SJCRH30 (cell line): ENCODE measurements at places on chromosomes 6 and 20. TPM values are rescaled to one million over a fixed set of nuclear protein-coding genes. Genes with fewer than 3 reads are reported as not detected.

DNA sequence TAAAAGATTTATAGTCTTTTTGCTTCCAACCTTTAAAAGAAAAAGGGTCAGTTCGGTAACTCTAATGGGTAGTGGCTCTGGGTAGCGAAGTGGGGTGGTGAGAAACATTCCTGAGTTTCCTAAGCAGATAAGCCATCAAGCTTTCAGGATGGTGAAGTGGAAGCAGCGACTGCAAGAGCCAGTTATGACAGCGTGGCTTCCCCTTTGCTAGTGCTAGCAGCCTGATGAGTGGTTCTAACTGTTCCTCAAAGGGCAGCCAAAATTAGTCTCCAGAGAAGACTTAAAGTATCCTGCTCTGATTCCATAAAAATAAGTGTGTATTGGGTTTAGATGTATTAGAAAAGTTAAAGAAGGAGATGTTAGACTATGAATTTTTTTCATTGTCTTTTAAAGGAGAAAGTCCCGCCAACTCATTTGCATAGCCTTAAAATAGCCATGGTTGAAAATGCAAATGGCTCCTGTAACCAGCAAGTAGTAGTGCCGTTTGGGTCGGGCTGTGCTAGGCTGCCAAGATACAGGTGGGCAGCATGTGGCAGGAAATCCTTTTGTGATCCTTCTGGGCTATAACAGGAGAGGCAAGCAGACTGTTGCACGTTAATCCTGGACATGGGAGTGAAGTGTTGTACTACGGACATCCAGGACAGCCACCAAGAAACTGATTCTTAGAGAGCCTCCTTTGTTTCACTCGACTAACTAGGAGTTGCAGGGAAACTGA is 18.0 kb downstream of the ELOVL2 start:
- H3K27ac ChIP-seq, result no peak overlapping the region
- no peak overlapping the region for H3K4me3 ChIP-seq
- no peak for DNase-seq
- no peaks in the 10 kb centered on the region for H3K27me3 ChIP-seq

- peaks cover 25% of the 10 kb centered on the region; the same call in 1 of the 2 replicates for H3K27me3 ChIP-seq
- no peak overlapping the region for H3K4me3 ChIP-seq
- no peak overlapping the region for H3K27ac ChIP-seq
- no peaks in the 10 kb centered on the region for H3K4me1 ChIP-seq
- H3K36me3 ChIP-seq, result no peaks in the 10 kb centered on the region
Observed at GRCh38 chr20:64100946-64101688, 6.2 kb downstream of the NPBWR2 start.

DNA sequence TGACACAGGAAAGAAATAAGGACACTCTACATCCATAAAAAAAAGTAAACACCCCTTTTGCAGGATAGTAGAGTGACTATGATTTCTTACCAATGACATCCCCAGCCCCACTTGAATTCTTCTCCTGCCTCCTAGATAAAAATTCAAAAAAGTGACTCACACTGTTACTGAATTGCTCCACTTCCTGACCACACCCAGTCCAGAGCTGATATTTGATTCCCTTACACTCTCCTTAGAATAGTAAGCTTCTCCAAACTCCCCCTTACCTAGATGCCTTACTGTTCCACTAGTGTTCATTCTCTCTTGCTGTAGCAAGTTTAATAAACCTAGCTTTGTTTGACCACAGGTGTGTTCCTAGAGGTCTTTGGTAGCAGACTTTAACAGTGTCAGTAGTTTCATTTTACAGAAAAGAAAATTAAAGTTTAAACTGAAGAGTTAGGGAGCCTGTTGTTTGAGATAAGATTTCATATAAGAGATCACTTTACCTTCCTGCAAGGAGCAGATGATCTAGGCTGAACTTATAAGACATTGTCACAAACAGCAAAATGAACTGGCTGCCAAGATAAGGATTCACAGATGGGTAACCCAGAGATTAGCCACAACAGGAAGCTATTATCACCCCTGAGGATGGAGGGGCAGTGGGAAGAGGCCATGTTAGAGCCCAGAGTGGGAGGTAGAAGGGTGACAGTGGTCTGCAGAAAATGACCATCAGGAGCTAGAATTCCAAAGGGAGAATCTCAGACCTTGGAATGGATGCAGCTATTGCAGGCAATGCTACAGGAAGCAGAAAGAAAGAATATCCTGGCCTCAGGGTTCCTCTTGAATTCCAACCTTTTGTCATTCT is 28.4 kb upstream of the BTN3A2 start:
- no peaks in the 10 kb centered on the region for H3K36me3 ChIP-seq
- H3K4me3 ChIP-seq, result no peak overlapping the region
- no peak overlapping the region for H3K27ac ChIP-seq
- no peaks in the 10 kb centered on the region for H3K27me3 ChIP-seq
- H3K4me1 ChIP-seq, result peaks cover 5% of the 10 kb centered on the region; the same call in 1 of the 2 replicates

DNA sequence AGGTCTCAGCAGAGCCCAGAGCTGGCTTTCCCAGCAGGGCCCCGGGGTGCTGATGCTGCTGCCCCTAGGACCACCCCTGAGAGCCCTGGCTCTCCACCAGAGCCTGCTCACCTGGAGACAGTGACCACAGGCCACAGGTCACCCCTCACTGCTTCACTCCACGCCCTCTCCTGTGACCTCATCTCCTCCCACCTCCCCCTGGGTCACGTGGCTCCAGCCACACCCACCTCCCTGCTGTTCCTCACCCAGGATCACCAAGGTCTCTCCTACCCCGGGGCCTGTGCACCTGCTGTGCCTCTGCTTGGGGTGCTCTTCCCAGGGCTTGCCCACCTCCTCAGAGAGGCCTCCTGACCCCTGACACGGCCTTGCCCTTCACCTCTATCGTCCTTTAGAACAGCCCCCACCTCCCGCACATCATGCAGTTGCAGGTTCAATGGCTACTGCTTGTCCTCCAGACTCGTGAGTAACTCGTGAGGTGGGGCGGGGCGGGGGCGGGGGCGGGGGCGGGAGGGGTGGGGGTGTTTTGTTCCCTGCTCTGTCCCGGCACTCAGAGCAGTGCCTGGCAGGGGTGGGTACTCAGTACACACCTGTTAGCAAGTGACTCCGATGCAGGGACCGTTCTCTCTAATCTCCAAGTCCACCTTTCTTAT is 468.0 kb downstream of the PREX1 start:
- H3K36me3 ChIP-seq, result no peaks in the 10 kb centered on the region
- peaks cover 8% of the 10 kb centered on the region; the same call in 1 of the 2 replicates for H3K4me1 ChIP-seq
- DNase-seq, result no peak
- no peaks in the 10 kb centered on the region for H3K27me3 ChIP-seq

- H3K36me3 ChIP-seq, result peaks cover 12% of the 10 kb centered on the region
- no peak overlapping the region for H3K4me3 ChIP-seq
- no peak overlapping the region for H3K27ac ChIP-seq
- H3K27me3 ChIP-seq, result no peaks in the 10 kb centered on the region
- DNase-seq, result no peak
Observed at GRCh38 chr6:41593839-41594238, 44.4 kb upstream of the MDFI start.

GRCh38 chr6:149364557-149364956 is 35.5 kb upstream of the SUMO4 start:
- no peaks in the 10 kb centered on the region for H3K36me3 ChIP-seq
- no peaks in the 10 kb centered on the region for H3K27me3 ChIP-seq
- no peak for DNase-seq
- H3K4me3 ChIP-seq, result no peak overlapping the region

DNA sequence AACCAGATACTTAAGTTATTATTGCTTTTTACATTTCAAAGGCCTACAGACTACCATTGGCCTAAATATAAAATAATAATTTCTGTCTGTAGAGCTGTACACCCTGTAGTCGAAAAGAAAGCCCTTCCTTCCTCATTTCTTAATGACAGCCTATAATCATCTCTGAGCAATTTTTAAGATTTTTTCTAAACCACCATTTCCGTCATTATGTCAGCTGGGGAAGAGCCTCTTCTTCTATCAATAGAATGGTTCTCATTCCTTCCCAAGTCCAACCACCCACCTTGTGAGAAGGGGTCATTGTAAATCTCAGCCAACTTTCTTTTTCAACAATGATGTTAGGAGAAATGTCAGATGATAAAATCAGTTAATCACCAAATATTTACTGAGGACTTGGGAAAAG is 91.8 kb downstream of the PLEKHG1 start:
- H3K4me3 ChIP-seq, result no peak overlapping the region
- H3K27me3 ChIP-seq, result no peaks in the 10 kb centered on the region
- H3K4me1 ChIP-seq, result no peaks in the 10 kb centered on the region
- no peaks in the 10 kb centered on the region for H3K36me3 ChIP-seq
- DNase-seq, result no peak

DNA sequence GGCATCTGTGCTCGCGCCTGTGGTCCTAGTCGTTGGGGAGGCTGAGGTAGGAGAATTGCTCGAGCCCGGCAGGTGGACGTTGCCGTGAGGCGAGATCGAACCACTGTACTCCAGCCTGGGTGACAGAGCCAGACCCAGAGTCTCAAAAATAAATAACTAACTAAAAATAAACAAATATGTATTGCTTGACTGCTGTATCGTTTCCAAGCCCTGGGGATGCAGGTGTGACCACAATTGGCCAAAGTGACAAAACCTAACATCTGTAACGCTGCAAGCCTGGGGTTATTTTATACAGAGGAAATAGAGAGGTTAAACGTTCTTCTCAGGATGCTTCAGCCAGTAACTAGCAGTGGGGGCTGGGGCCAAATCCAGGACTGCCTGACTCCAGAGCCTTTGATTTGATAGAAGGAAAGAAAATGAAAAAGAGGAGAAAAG is 1.9 kb upstream of the SRSF3 start:
- no peak overlapping the region for H3K27ac ChIP-seq
- peaks cover 2% of the 10 kb centered on the region; the same call in 1 of the 2 replicates for H3K4me1 ChIP-seq
- H3K27me3 ChIP-seq, result no peaks in the 10 kb centered on the region
- peaks cover 24% of the 10 kb centered on the region for H3K36me3 ChIP-seq
- no peak overlapping the region for H3K4me3 ChIP-seq

DNA sequence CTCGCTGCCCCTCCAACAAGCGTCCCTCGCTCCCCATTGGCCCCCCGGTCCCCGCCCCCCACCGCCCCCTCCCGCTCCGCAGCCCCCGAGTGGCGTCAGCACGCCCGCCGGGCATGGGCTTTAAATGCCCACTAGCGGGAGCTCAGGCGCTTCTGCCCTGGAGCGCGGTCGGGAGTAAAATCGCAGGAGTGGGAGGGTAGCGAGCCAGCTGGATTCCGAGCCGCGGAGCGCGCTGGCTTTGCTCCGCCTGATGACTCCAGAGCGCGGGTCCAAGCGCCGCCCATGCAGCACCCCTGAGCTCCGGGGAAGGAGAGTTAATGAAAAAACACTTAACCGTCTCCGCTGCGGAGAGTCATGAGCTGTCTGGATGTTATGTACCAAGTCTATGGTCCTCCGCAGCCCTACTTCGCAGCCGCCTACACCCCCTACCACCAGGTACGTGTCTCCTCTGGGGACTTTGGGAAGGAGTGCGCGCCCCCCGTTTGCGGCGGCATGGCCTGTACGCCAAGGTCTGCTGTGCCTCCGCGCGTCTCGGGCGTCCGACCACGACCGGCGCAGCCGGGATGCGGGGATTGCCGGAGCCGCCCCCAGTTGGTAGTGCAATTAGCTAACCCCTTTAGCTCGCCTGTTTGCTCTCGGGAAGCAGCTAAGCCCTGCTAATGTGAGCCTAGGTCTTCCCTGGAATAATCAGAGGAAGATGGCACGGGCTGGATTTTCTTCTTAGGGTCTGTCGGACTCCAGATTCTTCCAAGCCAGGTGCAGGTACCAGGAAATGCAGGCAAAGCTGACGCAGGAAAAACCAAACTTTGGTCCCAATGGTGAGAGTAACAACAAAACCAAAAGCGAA is at the start of gene VGLL2:
Gene VGLL2 (plus strand): TSS at position 149 of the 847 bp plus-strand sequence. CDS start 206 bp downstream, at position 355.
- peak within 1 kb of the TSS; percentile 38 for H3K27ac ChIP-seq
- no peaks in the 10 kb centered on the region for H3K4me1 ChIP-seq
- peak; percentile 89 for DNase-seq
- no peaks in the 10 kb centered on the region; the same call in 1 of the 2 replicates for H3K36me3 ChIP-seq

DNA sequence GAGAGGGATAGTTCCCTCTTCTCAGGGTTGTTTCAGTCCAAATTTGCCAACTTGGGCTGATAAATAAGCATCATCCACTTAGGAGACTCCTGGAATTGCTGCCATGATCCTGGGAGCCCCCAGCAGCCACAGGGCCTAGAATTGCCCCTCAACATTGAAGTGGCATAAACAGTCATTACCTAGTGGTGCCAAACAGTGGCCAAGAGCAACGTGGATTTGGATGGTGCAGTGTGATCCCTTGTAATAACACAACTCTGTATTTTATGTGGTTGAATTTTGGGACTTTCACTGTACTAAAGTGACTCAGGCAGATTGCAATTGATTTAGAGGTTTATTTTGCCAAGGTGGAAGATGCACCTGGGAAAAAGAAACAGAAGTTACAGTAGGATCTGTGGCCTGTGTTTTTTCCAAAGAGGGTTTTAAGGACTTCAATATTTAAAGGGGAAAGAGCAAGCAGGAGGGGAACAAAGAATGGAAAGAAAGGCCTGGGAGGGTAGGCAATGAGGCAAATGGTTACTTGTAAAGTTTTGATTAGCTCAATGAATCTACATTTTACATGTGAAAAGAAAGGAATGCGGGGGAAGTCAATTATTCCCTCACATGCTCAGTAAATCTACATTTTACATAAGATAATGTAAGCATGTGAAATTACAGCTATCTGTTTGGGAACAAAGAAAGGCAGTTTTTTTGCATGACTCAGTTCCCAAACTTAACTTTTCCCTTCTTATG is 168.0 kb upstream of the NOX3 start:
- H3K27me3 ChIP-seq, result no peaks in the 10 kb centered on the region
- no peaks in the 10 kb centered on the region for H3K4me1 ChIP-seq
- H3K4me3 ChIP-seq, result no peak overlapping the region
- DNase-seq, result no peak

- H3K4me1 ChIP-seq, result no peaks in the 10 kb centered on the region
- no peaks in the 10 kb centered on the region for H3K36me3 ChIP-seq
- H3K27me3 ChIP-seq, result no peaks in the 10 kb centered on the region
- H3K27ac ChIP-seq, result no peak overlapping the region
- no peak overlapping the region for H3K4me3 ChIP-seq
Observed at GRCh38 chr6:13557841-13558240, 16.6 kb upstream of the SIRT5 start.

GRCh38 chr6:157207521-157208076 is 115.7 kb downstream of the TMEM242 start:
- H3K4me1 ChIP-seq, result no peaks in the 10 kb centered on the region
- H3K27ac ChIP-seq, result no peak overlapping the region
- no peak overlapping the region for H3K4me3 ChIP-seq

- no peaks in the 10 kb centered on the region for H3K36me3 ChIP-seq
- H3K4me3 ChIP-seq, result no peak overlapping the region
- peaks cover 6% of the 10 kb centered on the region; the same call in 1 of the 2 replicates for H3K4me1 ChIP-seq
- no peaks in the 10 kb centered on the region for H3K27me3 ChIP-seq
Observed at GRCh38 chr6:45886776-45887175, 128.9 kb downstream of the CLIC5 start.

- no peak for DNase-seq
- H3K4me3 ChIP-seq, result no peak overlapping the region
- no peak overlapping the region for H3K27ac ChIP-seq
- 0 out of 2 replicates have a peak, but pooled peaks cover 2% of the 10 kb centered on the region for H3K4me1 ChIP-seq
Observed at GRCh38 chr20:32664678-32665159, 9.0 kb downstream of the C20orf203 start.

SLC35F1 gene
- total RNA-seq, result 0.79 and 1.2 TPM in 2 replicates

BAG2 gene
- 4.6 and 4.8 TPM in 2 replicates for total RNA-seq

SRMS gene
- total RNA-seq, result not detected in 2 replicates

SPEF1 gene
- 0.08 and 0.16 TPM in 2 replicates for total RNA-seq

GNAS-AS1 gene
- total RNA-seq, result not detected in 2 replicates

BLTP3A gene
- total RNA-seq, result 6.8 and 8.8 TPM in 2 replicates

TP53TG5 gene
- total RNA-seq, result not detected in 2 replicates

MLN gene
- not detected in 2 replicates for total RNA-seq

PKIB gene
- total RNA-seq, result 7.4 and 10.0 TPM in 2 replicates

MEI4 gene
- total RNA-seq, result not detected in 2 replicates

DLK2 gene
- total RNA-seq, result 5.4 and 5.8 TPM in 2 replicates

STX11 gene
- total RNA-seq, result 16.1 and 16.6 TPM in 2 replicates
